ENCODE measurements at places on chromosomes 7 and 10.

DNA sequence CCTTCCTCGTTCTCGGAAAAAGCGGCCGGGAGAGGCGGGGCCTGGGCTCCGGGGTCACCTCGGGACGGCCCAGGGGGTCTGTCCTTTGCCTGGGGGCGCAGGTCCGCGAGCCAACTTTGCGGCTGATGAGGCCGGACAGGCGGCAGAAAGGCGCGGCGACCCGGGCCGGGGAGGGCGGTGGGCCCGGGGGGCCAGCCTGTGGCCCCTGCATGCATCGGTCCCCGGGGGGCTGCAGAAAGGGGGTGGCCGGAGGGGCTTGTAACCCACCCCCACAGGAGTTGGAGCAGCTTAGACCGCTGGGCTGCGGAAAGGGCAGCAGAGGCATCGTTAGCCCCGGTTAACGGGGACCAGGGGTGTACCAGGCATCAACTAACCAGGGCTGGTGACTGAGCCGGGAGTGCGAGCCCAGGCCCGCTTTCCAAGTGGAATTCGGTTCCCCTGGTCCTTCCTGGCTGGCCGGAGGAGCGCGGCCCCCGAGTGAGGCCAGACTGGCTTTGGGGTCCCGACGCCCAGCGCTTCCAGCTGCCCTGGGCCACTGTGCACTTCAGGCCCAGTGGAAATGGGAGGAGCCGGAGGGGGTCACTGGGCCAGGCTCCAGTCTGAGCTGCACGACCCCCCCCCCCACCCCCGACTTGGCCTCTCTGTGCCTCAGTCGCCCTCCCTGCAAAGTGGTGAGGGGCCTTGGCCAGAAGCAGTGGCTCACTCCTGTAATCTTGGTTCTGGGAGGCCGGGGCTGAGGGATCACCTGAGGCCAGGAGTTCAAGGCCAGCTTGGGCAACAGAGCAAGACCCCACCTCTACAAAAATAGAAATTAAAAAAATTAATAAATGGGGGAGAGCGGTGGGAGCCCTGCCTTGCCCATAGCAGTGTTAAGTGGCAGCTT lies 919 bp downstream of the SLC29A4 start:
- no peak for DNase-seq

DNA sequence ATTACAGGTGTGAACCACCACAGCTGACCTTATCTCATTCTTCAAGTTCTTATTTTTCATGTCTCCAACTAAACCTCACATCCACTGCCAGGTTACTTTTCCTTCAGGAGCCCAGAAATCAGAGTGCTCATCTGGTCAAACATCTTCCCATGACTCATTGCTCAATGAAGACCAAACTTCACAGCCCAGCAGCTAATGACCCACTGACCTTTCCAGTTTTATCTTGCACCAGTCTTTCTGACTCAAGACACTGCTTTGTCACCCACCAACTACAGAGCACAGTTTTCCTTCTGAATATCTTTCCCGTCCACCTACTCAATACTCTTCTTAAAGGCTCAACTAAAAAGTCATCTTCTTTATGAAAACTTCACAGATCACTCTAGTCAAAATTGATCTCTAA lies 245.1 kb downstream of the CHCHD3 start:
- DNase-seq = no peak

GRCh38 chr10:29959586-29959985 lies 99.8 kb downstream of the JCAD start:
- no peak for DNase-seq

- DNase-seq = no peak
Observed at GRCh38 chr7:100865938-100866728, 1.1 kb upstream of the TRIP6 start.

GRCh38 chr7:45987521-45988290 lies 66.6 kb upstream of the IGFBP3 start:
- no peak for DNase-seq
